GM04503 (cell line): ENCODE measurements at places on chromosomes 3 and 15.

- no peak for DNase-seq
These were observed 1092.0 kb downstream of the DIPK2A start for GRCh38 chr3:145063616-145064015.

DNA sequence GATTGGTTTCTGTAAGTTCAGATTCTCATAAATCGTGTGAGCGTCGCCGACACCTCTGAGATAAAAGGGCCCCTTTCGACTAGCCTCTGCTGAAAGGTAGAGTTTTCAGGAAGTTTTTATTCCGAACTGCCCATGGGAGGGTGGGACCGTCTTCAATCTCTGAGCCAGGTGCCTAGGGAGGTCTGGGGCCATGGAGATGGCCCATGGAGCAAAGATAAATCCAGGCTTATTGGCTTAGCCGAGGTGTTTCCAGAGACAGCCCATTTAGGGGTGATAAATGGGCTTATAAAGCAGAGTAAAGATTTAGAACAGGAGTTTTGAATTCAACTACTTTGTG lies 442 bp downstream of the QTRT2 start:
- DNase-seq: no peak

DNA sequence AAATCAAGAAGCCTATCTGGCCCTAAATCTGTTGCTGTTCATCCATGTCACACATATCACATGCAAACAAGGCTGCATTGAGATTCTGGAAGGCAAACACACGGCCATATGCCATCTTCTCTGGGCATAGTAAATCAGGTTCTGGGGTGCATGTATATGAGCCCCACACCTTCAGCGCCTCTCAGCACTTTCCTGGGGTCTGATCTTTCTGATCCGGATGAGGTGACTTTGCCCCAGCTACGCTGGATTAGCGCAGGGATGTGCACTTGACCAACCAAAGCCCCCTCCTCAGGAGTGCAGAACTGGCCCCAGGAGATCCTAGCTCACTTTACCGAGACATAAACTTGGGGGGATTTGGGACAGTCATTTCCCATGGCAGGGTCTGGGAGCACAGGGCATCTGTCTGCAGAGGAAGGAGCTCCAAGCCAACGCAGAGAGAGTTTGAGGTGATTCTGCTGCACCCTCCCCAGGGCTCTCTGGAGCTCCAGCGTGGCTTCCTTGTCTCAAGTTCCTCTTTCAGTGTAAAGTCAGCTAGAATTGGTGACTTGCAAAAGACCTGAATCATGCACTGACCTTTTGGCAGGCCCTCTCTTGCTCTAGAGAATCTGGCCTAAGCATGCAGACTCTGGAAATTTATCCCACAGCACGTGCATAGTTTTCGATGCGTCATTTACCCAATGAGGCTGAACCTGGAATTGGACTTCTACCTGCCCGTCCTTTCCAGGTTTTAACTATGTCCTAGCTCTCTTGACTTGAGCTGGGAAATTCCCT lies 63.5 kb upstream of the KLF13 start:
- no peak for DNase-seq

DNA sequence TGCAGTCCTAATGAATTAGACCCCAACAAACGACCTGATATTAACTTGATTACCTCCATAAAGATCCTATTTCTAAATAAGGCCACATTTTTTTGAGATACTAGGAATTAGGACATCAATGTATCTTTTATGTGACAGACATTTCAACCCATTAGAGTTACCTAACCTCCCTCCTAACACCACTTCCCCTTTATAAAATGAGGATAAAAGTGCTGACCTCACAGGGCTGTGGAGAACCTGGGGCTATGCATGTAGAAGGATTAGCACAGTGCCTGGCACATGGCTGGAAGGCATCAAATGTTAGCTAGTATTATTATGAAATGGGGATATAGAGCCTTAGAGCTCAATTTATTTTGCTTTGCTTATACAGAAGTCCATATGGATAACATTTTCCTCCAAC lies 53.5 kb upstream of the LRRN1 start:
- DNase-seq: no peak

DNA sequence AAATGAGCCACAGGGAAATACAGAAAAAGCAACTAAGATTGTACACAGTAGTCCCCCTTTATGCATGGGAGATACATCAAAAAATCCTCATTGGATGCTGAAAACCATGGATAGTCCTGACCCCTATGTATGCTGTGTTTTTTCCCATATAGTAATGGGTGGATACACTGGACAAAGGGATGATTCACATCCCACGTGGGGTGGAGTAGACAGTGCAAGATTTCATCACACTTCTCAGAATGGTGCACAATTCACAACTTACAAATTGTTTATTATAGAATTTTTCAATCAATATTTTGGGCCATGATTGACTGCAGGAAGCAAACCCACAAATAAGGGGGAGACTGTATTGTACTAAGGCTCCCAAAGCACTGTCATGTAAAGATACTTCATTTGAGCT lies 224.4 kb upstream of the STRIT1 start:
- DNase-seq: no peak

GRCh38 chr3:76369170-76369569 lies 583.8 kb upstream of the ZNF717 start:
- DNase-seq: no peak
